Motor neuron (in vitro differentiated cells): ENCODE measurements at places on chromosomes 7 and 10.

DNA sequence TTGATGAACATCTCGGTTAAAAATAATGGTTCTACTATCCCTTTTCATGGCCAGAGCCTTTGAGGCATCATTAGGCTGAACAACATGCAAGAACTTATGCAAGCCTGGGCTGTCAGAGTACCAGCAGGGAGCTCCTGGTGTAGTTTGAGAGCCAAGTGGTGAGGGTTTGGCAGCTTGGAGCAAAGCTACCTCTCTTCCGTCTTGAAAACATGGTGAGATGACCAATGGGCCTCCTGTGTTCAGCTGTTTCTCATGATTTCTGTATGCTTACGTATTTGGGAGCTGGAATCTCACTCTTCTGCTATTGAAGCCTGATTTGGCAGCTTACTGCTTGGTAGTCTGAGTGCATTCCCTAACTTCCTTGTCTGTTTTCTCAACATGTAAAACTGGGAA lies 150.4 kb downstream of the CXCL12 start:
- no peak for ATAC-seq

- no peak for ATAC-seq
Observed at GRCh38 chr7:93651603-93652159, 77.2 kb upstream of the CALCR start.

GRCh38 chr7:20578257-20578771 lies 37.2 kb upstream of the ABCB5 start:
- ATAC-seq: no peak

DNA sequence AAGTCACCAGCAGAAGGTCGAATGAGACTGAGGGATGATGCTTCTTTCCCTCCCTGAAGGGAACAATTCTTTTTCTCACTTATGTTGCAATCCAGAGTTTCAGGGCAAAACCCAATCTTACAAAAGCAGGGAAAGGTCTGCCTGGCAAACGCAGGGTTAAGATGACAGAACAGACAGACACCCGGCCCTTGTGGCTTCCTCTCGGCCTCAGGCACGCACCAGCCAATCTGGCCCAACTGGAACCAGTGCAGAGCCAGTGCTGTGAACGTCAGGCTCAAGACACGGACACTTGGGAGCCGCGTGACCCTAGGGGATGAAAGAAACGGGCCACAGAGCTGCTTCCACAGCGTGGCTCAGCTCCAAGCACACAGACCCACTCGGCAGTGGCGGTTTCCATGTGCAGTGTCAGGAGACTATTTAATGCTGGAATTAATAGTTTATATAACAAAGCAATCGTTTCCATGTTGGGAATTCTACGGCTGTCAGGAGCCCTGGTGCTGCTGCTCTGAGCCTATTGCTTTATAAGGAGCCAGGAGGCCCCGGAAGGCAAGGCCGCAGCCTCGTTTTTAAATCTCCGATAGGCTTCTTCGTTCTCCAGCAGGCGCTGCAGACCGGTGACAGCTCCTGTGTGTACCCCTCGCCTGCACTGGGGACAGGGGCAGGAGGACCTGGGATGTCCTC lies 198.4 kb downstream of the DIP2C start:
- peak; percentile 78 for ATAC-seq

DNA sequence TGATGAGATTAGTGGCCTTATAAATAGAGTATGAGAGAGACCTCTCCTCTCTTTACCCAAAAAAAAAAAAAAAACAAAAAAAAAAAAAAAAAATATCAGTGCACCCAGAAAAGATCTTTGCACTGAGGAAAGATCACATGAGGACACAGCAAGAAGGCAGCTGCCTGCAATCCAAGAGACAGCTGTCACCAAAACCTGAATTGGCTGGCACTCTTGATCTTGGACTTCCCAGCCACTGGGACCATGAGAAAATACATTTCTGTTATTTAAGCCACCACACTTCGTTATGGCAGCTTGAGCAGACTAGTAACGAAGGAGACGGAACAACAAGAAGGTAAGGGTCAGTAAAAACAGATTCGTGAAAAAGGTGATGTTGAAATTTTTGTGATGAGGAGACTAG lies 47.0 kb downstream of the TMEM106B start:
- ATAC-seq: no peak

- ATAC-seq: no peak
Observed at GRCh38 chr7:130463553-130464434, 23.0 kb upstream of the CEP41 start.
